ENCODE measurements at places on chromosomes 6 and 20.

DNA sequence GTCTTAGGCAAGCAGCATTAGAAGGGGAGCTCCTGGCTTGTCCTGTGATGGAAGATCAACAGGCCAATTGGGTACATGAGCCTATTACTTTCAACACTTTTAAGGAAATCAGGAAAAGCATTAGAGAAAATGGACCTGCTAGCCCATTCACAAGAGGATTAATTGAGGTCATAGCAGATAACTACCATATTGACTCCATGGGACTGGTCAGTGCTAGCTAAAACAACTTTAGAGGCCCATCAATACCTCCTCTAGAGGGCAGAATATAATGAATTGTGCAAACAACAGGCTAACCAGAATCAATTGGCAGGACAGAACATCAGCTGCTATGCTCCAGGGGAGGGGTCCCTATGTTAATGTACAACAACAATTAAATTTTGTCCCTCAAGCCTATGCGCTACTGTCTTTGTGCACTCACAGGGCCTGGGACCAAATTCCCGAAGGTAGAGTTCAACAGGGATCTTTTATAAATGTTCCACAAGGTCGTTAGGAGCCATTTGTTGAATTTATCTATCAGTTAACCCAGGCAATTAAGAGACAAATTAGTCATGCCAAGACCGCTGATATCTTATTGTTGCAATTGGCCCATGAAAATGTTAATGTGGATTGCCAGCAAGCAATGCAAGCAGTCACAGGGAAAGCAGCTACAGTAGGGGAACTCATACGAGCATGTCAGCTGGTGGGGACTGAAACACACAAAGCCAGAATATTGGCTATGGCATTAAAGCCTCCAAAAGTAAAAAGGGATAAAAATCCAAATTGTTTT is 106.6 kb upstream of the BTN3A2 start:
- no peak for DNase-seq

DNA sequence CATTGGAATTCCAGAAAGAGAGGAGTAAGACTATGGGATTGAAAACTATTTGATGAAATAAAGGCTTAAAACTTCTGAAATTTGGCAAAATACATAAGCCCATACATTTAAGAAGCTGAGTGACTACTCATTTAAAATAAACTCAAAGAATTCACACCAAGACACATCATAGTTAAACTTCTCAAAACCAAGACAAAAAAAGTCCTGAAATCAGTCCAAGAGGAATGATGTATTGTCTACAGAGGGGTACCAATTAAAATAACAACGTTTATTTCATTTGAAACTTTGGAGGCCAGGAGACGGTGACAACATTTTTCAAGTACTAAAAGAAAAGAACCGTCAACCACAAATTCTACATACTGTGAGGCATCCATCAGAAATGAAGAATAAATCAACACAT is 841.4 kb upstream of the MAP3K7 start:
- DNase-seq: no peak

- no peak for DNase-seq
Observed at GRCh38 chr6:138264372-138264880, 46.1 kb upstream of the PBOV1 start.

DNA sequence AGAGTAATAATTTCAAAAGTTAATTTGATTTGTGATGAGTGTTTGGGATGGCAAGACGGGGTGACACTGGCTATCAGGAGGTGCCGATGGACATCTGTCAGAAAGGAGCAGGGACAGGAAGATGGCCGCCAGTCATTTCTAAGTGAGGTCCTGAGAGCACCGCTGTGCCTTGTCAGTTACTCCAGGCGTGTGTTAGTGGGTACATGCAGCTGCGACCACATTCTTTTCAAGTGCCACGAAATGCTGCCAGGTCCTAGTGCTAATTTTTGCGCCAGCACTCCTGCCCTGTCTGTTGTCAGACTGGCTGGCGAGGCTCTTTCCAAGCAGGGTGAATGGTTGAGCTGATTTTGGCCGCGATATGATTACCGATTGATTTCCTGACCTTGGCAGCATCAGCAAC is 64.6 kb upstream of the INSM1 start:
- no peak for DNase-seq

GRCh38 chr6:155882527-155883333 is 427.1 kb upstream of the NOX3 start:
- DNase-seq: no peak

- DNase-seq: no peak
Observed at GRCh38 chr6:163679012-163679660, 264.6 kb downstream of the QKI start.

GRCh38 chr20:36214684-36215256 is 21.5 kb upstream of the AAR2 start:
- no peak for DNase-seq

GRCh38 chr6:72219536-72219935 is 333.2 kb downstream of the RIMS1 start:
- no peak for DNase-seq

DNA sequence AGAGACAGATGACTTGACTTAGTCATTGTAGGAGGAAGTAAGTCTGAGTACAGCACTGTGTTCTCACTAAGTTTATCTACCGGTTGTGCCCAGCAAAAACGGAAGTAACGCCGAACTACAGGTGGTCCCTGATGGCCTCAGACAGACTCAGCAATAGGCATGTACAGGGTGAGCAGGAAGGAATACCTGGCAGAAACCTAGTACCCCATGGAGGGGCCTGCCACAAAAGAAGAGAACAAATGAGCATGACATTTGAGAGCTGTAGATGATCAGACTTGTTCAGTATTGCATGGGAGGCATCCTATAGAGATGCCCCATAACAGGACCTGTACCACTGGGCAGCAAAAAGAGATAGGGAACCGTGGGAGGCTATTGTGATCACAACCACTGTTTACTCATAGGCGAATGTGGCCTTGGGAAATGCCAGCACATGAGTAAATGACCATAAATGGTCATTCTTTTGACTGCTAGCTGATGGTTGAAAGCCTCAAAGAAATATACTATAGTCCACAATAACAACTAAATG is 106.4 kb upstream of the TAB2 start:
- DNase-seq: no peak

DNA sequence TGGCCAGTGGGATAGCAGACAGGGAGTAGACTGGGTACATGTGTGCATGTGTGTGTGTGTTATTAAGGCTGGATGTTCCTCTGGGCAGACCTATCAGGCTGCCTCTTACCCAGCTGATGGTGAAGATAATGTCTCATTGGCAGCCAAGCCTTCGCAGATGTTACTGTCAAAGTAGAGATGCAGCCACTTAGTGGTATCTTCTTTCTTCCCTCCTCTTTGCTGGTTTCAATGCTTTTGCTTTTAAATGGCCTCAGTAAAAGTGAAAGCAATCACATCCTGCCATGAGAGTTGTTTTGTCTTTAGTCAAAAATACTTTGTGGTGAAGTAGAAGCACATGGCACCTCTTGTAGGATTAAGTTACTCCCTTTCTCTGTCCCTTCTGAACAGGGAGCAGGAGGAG is 57.5 kb downstream of the SNRNP48 start:
- no peak for DNase-seq

DNA sequence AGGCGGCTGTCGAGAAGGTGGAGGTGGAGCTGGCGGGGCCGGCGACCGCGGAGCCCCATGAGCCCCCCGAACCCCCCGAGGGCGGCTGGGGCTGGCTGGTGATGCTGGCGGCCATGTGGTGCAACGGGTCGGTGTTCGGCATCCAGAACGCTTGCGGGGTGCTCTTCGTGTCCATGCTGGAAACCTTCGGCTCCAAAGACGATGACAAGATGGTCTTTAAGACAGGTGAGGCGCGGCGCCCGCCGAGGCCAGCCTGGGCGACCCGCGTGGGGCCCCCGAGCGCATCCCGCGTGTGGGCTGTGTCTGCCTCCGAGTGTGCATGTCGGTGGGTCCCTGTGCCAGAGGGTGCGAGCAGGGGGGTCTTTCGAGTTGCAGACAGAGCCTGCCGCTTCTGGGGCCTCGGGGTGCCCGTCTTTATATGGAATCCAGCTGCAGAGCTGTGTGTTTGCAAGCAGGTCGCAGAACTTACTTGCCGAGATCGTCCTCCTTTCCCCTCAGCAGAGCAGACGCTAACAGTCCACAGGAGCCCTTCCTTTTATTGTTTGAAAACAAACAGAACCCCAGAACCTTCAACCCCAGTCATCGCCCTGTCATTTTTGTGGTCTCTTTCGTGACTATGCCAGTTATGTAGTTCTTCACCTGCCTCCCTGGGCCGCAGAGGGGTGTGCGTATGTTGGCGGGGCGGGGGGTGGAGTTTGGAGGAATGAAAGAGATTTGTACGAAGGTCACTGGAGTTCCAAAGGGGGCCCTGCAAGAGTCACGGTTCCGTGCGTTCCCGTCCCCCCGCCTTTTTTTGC is 766 bp downstream of the SLC16A10 start:
- DNase-seq: no peak

DNA sequence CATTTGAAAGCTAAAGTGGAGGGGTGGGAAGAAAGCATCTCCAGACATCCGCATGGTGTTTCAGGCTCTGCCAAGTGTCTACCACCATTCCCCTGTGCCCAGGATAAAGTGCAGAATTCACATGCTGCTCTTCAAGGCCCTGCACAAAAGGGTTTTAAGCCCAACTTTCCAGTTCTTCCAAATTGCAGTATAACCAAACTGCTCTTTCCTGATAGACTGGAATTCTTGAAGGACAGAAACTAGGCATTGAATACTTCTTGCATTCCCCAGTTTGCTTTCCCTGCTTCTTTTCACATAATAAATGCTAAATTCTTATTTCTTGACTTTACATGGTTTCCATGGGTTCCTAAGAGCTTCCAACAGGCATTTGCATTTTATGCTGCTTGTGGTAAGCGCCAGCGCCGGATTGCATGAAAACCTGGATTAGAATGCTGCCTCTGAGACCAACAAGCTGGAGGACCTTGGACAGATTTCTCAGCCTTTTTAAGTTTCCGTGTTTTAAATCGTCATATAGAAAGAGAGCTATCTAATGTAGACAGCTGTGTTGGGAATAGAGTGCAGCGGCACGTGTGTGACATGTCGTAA is 7.9 kb downstream of the SOX4 start:
- no peak for DNase-seq

DNA sequence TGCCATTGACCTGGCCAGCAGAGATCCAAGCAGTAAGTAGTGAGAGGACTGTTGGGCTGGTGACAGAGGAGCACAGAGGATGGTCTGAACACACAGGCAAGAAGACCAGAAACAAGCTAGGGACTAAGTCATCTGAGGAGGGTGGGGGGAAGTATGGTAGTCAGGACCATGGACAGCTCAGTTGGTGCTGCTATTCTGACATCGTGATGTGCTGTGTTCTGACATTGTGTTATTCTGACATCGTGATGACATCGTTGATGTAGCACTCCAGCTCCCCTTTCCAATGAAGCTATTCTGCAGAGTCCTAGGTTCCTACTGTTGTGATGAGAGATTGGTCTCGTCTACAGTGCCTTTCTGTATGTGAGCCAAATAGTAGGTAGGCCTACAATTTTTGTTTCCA is 28.7 kb downstream of the CFAP206 start:
- no peak for DNase-seq

DNA sequence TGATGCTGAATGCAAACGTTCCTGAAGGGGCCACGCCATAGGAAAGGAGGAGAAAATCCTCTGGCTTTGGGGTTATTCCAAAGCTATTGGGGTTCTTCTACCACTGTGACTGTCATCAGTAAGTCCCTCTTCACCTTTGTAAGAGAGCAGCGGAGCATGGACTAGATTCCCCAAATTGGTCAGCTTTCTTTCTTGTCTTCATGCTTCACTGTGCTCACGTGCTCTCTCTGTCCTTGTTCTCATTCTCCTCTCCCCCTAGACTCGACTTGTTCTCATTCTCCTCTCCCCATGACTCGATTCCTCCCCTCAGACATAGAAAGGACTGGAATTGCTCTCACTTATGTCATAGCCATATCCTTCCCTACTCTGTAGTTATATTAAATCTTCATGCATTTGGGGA is 54.8 kb upstream of the ADGRG6 start:
- no peak for DNase-seq

GRCh38 chr6:54377776-54378175 is 69.5 kb downstream of the TINAG start:
- no peak for DNase-seq

DNA sequence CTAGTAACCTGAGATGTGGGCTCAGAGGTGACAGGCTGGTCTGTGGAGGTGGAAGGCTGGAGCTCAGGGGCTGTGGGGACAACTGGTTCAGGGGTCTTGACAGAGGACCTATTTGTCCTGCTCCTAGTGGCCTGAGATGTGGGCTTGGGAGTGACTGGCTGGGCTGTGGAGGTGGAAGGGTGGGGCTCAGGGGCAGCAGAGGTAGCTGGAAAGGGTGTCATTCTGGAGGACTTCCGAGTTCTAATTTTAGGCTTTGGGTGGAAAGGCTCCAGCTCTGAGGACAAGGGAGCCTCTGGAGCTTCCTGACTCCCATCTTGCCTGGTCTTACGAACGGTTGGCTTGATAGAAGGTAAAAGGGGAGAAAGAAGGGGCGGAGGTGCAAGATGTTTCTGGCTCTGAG is 11.5 kb downstream of the MDC1 start:
- DNase-seq: no peak

DNA sequence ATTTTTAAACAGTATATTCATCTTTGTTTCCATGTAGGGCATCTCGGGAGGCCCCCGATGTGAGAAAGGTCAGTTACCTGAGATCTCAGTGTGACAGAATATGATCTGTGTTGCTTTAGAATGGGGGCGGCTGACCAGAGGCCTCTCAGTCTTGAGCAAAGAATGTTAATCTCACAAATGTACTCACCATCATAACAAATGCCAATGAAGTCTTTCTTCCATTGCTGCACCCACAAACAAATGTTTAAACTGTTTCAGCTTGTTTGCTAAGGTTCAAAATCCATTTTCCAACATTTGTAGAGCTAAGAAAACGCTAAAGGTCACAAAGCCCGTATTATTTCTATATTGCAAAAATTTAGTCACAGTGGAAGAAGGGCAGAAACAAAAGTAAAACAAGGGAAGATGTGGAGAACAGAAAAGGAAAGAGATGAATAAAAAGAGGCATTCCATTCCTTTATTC is 31.8 kb downstream of the ELOVL2 start:
- no peak for DNase-seq

DNA sequence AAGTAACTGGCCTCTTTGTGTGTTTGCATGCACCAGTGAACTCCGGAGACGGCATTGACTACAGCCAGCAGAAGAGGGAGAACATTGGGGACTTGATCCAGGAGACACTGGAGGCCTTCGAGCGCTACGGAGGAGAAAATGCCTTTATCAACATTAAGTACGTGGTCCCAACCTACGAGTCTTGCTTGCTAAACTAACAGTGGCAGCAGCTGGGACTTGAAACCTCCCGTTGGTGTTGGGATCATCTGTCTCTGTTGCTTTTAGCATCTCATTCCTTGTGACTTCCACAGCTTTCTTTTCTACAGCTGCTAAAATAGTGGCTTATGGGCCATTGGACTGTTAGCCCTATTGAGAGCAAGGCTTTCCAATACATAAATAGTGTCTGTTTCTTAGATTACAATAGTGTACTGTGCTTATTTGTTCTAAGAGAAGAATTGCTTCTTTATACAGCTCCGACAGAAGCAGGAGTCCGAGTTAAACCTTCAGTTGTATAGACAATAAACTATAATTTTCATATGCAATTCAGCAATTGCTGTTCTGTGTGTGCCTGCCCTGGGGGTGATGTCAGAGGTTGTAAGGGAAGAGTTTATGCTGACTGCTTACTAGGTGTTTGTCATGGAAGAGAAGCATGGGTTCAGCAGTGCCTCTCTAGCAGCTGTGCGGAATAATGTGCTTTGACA is 99.6 kb upstream of the QKI start:
- no peak for DNase-seq
